Activated T-cell treated with anti-CD3 and anti-CD28 coated beads, Interleukin-2, amount 50 U/mL, for 24 hours (primary cell): ENCODE measurements at places on chromosomes 5 and 9.

DNA sequence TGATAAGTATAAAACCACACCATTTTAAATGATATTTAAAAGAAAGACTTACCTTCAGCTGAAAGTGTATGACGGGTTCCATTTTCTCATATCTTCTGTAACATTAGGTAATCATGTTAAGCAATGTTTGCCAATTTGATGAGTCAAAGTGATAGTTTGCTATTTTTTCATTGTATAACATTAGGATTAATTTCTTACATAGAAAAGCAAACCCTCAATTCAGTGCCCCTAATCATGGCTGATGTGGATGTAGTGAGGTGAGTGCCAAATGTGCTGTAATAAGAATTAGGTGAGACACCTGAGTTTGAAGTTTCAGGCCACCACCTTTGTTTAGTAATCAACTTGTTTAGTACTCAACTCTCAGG lies 68.0 kb downstream of the UNC13B start:
- peaks cover 10% of the 10 kb centered on the region for H3K27me3 ChIP-seq
- no peaks in the 10 kb centered on the region for H3K36me3 ChIP-seq
- H3K27ac ChIP-seq, result no peak overlapping the region

DNA sequence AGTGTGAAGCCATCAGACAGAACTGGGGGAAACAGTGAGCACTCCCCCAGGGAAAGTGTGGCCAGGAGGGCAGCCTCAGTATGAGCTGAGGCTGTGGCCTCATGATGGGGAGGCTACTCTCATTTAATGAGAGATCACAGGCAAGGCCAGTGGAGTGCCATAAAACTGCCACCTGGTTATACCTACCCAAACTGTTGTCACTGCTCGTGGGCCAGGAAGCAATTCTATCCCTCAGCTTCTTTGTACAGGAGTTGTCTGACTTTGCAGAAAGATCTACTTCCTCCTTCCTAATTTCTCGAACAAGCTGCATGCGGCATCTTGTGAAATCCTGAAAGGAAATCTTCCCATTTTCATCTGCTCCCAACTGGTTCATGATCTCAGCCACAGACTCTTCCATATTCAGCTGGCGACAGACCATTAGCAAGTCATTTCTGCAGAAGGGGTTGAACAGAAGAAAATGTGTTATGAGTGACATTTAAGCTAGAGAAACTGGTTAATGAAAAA lies 50.0 kb downstream of the TSSK1B start:
- H3K27ac ChIP-seq, result no peak overlapping the region
- no peak for DNase-seq
- no peak overlapping the region for H3K4me3 ChIP-seq
- peaks cover 31% of the 10 kb centered on the region for H3K27me3 ChIP-seq

DNA sequence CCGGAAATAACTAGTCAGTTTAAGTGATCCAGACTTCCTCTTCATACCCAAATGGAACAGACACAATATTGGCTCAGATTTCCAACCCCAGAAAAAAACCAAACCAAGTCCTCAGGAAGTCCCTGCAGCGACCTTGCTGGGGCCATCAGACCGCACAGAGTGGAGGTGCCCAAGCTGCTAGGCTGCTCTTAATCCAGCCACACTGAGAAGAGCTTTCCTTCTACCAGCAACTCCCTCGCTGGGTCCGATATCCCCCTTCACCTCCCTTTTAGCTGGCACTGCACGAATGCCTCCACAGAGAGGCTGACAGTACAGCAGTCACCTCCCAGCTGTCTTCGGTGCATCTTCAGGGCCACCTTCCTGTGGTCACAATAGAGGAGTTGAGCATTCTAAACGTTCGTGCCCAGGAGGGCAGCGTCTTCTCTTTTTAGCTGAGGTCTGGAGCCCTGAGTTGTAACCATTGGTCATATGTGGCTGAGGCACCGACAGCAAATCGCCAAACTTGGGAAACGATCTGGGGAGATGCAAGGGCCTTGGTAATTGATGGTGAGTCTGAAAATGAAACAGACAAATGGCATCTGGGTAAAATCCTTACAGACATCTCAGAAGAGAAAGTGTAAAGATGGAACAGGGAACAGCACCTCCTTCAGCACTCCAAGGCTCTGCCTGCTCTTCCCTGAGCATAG lies 5.7 kb downstream of the NAIF1 start:
- H3K27ac ChIP-seq, result peak overlapping the region; percentile 81
- H3K36me3 ChIP-seq, result peaks cover 16% of the 10 kb centered on the region
- peaks cover 52% of the 10 kb centered on the region for H3K4me1 ChIP-seq
- DNase-seq, result no peak

DNA sequence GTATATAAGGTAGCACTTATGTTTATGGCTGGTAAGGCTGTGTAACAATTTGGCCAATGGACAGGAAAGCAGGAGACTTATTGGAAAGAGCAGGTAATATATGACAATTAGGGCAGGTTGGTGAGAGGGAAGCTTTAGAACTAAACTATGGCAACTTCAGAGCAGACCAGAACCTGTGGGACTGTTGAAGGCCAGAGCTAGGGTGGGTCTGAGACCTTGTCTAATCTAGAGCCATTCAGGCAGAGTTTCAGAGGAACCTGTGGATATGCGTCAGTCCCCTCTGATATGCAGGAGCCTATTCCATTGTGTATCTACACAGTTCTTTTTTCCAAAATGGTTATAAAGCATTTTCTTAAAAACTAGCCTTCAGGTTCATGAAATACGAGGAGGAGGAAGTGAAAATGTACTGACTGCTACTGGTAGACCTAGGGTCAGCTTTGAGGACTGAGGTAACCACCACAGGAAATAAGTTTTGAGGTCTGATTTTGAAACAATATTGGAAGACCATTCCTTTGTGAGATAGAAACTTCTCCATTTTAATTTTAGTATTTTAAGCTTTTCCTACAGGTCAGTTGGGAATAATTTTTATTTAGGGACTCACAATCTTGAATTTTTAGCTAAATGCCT lies 37.6 kb downstream of the ELL2 start:
- H3K4me3 ChIP-seq, result no peak overlapping the region
- peaks cover 66% of the 10 kb centered on the region for H3K36me3 ChIP-seq
- H3K27me3 ChIP-seq, result no peaks in the 10 kb centered on the region
- peak overlapping the region; percentile 16 for H3K27ac ChIP-seq
- peaks cover 33% of the 10 kb centered on the region for H3K4me1 ChIP-seq
- DNase-seq, result no peak

GRCh38 chr9:4799775-4800174 lies 7.0 kb downstream of the RCL1 start:
- H3K27me3 ChIP-seq, result no peaks in the 10 kb centered on the region
- H3K4me1 ChIP-seq, result peaks cover 61% of the 10 kb centered on the region
- no peak overlapping the region for H3K27ac ChIP-seq
- no peak overlapping the region for H3K4me3 ChIP-seq
- peaks cover 61% of the 10 kb centered on the region for H3K36me3 ChIP-seq
- DNase-seq, result no peak

- no peak overlapping the region for H3K4me3 ChIP-seq
- H3K27me3 ChIP-seq, result no peaks in the 10 kb centered on the region
- no peak overlapping the region for H3K27ac ChIP-seq
- no peaks in the 10 kb centered on the region for H3K36me3 ChIP-seq
Observed at GRCh38 chr9:65444943-65445342, 159.9 kb upstream of the FOXD4L5 start.

DNA sequence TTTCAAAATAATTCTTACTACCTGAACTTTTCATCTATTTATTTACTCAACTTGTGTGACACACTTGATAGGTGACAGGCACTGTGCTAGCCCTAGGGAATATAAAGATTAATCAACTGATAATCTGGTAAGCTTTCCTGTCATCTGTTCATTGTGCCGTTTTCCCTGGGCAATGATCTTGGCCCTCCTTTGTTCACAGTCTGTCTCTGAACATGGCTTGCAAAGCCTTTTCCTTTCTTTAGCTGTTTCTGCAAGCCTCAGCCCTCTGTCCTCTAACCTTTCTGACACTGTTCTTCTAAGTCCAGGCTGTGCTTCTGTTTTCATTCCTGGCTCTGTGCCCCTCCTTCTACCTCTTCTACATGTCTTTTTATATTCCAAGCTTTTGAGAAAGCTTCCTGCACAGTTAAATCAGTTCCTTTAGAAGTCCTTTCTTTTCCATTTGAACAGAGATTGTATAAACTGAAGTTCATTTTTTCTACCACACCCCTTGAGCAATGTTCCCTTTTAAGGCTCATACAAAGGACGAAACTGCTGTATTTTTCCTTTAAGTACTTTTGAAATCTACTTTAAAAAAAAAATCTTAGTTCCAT lies 803.0 kb upstream of the ZNF608 start:
- H3K27me3 ChIP-seq, result no peaks in the 10 kb centered on the region
- no peak for DNase-seq
- no peaks in the 10 kb centered on the region for H3K36me3 ChIP-seq
- H3K4me3 ChIP-seq, result no peak overlapping the region

- no peaks in the 10 kb centered on the region for H3K36me3 ChIP-seq
- H3K4me3 ChIP-seq, result no peak overlapping the region
- peaks cover 8% of the 10 kb centered on the region for H3K27me3 ChIP-seq
- peaks cover 2% of the 10 kb centered on the region for H3K4me1 ChIP-seq
- DNase-seq, result no peak
Observed at GRCh38 chr9:77163884-77164283, 13.4 kb upstream of the VPS13A start.

DNA sequence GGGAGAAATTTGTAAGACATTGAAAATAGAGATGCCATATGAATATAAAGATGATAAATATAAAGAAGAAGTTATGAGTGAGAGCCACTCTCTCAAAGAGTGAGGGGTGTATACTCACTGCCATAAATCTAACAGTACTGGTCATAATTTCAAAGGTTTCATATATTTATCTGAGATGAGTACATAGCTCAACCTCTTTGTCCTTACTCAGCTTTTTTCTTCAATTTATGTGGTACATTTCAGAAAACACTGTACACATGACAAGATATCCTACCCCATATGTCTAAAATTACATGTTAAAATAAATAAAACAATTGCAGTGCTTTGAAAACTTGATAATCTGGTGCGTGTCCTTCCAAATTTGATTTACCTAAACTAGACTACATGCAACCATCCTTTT lies 5.2 kb upstream of the MCC start:
- H3K36me3 ChIP-seq, result no peaks in the 10 kb centered on the region
- no peak overlapping the region for H3K27ac ChIP-seq
- no peak overlapping the region for H3K4me3 ChIP-seq
- H3K27me3 ChIP-seq, result peaks cover 47% of the 10 kb centered on the region

DNA sequence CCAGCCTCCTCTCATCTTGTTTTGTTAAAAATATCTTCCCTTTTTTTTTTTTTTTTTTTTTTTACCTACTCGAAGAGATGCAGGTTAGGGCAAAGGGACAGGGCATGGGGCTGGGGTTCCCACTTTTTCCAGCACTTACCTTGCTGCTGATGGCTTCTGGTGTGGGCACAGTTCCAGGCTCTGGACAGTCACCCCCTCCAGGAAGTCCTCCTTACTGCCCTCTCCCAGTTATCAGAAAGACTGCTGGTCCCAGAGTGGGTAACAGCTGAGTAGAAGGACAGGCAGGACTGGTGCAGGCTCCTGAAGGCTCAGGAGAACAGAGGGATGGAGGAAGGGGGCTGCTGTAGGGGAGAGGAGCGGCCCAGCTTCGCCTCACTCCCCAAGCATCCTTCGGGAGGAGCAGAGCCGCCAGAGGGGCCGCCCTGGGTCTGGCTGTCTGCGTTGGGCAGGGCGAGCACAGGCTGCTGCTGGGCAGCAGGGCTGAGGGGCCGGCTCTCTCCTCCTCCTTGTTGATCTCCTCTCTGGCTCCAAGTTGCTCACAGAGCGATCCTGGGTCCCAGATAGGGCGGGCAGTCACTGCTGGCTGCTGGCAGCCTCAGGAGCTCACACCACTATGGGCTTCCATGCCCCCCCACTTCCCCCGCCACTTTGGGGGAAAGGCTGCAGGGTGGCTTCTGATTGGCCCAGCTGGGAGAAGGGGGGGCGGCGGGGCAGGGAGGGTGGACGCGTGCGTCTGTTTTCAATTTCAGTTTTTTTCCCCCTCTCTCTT lies at the start of gene PDGFRB:
TSS of gene PDGFRB (minus strand) at position 588 of the 769 bp plus-strand sequence. CDS start 18,798 bp downstream, outside the sequence.
- H3K4me3 ChIP-seq, result peak within 1 kb of the TSS; percentile 68
- H3K36me3 ChIP-seq, result no peaks in the 10 kb centered on the region
- DNase-seq, result peak; percentile 65
- peaks cover 8% of the 10 kb centered on the region for H3K4me1 ChIP-seq

- H3K27ac ChIP-seq, result no peak overlapping the region
- H3K4me3 ChIP-seq, result no peak overlapping the region
- peaks cover 94% of the 10 kb centered on the region for H3K36me3 ChIP-seq
- H3K27me3 ChIP-seq, result no peaks in the 10 kb centered on the region
Observed at GRCh38 chr9:112689161-112689740, 28.7 kb downstream of the INIP start.

- no peaks in the 10 kb centered on the region for H3K27me3 ChIP-seq
- peak overlapping the region; percentile 99 for H3K27ac ChIP-seq
- H3K36me3 ChIP-seq, result peaks cover 86% of the 10 kb centered on the region
- peak overlapping the region; percentile 93 for H3K4me3 ChIP-seq
- DNase-seq, result no peak
- H3K4me1 ChIP-seq, result peaks cover 63% of the 10 kb centered on the region
Observed at GRCh38 chr9:125238127-125238914, 2.8 kb downstream of the HSPA5 start.

DNA sequence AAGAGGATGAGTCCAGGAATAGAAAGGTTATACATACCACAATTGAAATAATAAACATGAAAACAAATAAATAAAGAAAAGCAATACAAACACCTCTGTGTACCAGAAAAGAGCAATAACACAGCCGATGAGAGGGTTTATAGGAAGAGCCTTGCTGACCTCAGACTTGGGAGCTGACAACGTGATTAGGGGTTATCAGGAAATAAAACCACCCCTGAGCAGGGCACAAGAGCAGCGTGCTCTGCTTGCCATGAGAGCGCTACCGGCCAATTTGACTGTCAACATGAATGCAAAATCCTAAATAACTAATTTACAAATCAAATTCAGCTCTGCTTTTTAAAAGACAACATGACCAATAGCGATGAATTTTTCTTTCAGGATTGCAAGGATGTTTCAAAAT lies 2.6 kb upstream of the FREM1 start:
- no peaks in the 10 kb centered on the region for H3K27me3 ChIP-seq
- no peaks in the 10 kb centered on the region for H3K4me1 ChIP-seq
- H3K4me3 ChIP-seq, result no peak overlapping the region
- H3K36me3 ChIP-seq, result no peaks in the 10 kb centered on the region
- H3K27ac ChIP-seq, result no peak overlapping the region
- no peak for DNase-seq

GRCh38 chr9:14127656-14128055 lies 186.3 kb downstream of the NFIB start:
- H3K36me3 ChIP-seq, result no peaks in the 10 kb centered on the region
- no peaks in the 10 kb centered on the region for H3K27me3 ChIP-seq
- no peak overlapping the region for H3K27ac ChIP-seq
- no peak overlapping the region for H3K4me3 ChIP-seq
- no peak for DNase-seq
- no peaks in the 10 kb centered on the region for H3K4me1 ChIP-seq

DNA sequence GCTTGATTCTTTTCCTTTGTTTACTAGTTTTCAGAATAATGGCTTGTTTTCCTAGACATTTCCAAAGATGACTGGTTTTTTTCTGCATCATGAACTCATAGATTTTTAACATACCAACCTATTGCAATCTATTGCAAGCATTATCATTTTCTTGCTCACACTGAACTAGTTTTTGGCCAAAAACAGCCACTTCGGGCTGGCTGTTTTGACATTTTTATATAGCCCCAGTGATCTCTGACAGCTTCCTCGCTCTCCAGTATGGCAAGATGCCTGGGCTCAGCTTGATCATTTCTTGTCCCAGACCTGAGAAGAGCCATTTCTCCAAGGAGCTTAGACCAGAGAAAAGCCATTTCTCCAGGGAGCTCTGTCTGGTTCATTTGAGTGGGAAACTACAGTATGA lies 94.3 kb upstream of the MAMDC2 start:
- peaks cover 41% of the 10 kb centered on the region for H3K27me3 ChIP-seq
- H3K4me3 ChIP-seq, result no peak overlapping the region
- no peaks in the 10 kb centered on the region for H3K4me1 ChIP-seq
- H3K36me3 ChIP-seq, result no peaks in the 10 kb centered on the region
- H3K27ac ChIP-seq, result no peak overlapping the region

- no peaks in the 10 kb centered on the region for H3K36me3 ChIP-seq
- no peak overlapping the region for H3K27ac ChIP-seq
- H3K4me3 ChIP-seq, result no peak overlapping the region
- DNase-seq, result peak; percentile 78
Observed at GRCh38 chr5:139262742-139263445, 30.6 kb upstream of the MATR3 start.
